ENCODE measurements at places on chromosomes 4 and X.
A peak's percentile ranks its signal among the peaks of the same experiment; 100 is the strongest.

GRCh38 chrX:74372272-74372671 lies 49.0 kb upstream of the SLC16A2 start:
- DNase-seq: no peak

- DNase-seq: no peak
These were observed 54.3 kb downstream of the CHRDL1 start for GRCh38 chrX:110741213-110741796.

DNA sequence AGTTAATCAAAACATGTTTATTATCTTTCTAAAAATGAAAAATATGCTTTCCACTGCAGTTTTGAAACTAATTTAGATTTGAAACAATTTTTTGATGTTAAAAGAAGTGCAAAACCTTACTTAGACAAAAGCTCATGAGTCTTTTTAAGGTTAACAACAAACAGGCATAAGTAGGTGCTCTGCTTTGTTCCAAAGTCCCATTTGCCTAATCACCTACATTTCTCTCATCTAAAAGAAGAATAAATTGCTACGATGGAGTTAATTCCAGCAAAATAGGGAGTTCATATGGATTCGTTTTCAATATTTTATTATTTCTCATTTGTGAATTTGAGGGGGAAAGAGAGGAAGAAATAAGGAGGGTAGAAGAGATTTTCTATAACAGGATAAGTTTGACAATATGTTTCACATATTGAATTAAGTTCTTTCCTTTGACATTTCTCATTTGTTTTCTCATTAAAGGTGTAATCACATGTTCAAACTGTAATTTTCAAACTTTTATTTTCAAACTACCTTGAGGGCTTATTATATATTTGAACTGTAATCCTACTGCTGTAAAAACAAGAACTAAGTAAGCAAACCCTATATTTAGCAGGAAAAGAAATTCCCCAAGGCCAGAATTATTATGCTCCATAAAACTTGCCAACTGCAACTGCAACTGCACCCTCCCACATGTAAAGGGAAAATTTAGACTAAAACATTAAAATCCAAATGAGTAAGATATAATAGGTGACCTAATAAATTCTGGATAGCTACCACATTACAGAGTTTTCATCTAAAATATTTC lies 9.6 kb upstream of the SLC39A8 start:
- no peak for DNase-seq

DNA sequence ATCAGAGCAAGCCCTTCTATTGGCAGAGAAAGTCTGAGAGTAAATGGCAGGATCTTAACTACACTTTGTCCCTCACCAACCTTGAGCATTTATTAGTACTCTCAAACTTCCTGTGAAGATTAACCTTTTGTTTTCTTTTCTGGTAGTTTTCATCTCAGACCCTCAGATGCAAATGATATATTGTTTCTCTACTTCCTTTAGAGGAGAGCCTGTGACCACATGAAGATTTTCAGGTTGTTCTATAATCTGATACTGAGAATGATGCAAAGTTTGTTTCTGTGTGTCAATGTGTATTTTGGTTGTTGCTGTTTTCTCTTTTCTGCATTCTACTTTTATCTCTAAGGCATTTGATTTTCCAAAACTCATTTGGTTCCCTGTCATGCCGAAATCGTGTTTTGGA lies 165.8 kb upstream of the CYSLTR1 start:
- DNase-seq: no peak

DNA sequence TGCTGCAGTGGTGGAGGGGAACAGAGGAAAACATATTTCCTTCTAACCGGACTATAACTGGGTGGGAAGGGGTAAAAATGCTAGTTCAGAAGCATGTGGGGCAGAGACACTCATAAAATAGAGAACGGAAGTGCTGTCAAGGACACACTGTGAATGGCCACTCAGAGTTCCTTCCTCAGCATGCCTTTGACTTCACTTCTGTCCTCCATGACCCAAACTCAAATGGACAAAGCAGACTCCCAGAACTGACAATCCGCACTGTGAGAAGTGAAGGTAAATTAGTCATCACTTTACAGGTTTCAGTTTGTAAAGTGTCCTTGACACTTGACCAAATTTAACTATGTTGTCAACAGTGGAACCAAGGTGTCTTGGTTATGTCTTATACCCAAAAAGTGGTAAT lies 30.2 kb upstream of the ELF2 start:
- no peak for DNase-seq

DNA sequence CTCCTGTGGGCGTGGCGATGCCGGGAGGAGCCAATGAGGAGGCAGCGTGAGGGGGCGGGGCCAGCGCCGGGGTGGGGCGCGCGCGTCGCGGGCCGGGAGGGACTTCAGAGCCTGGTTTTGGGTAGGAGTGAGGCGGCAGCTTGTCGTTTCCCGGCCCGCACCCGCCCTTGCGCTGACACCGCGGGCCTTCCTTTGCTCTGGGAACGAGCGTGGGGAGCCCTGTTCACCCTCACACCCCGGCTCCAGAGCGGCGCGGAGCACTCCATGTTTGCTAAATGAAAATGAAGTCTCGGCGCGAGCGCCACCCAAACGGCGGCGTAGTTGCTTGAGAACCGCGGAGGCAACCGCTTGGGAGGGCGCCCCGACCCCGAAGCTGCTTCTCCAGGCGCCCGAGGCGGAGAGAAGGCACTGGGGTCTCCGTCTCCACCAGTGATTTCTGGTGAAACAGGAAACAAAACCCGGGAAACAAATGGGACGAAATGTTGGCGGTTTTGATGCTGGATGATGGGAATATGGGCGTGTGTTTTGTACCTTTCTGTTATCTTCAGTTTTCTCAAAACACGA lies 497 bp upstream of the GRPEL1 start:
- DNase-seq: no peak

DNA sequence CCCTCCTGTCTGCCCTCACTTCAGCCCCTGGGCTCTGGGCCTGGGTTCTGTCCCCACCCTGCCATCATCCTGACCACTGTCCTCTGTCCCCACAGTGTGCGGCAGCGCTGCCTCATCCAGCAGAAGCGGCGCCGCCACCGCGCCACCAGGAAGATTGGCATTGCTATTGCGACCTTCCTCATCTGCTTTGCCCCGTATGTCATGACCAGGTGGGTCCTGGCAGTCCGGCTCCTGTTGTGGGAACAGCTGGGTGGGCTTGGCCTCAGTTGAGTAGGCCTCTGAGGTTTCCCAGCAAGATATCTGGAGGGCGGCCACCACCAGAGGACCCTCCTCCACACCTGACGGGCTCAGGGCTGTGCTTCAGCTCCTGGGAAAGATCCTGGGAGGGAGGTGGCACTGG lies 2.2 kb downstream of the GPR78 start:
- no peak for DNase-seq

- DNase-seq: peak; percentile 59
These were observed at the start of gene ADGRA3 for GRCh38 chr4:22515888-22516541. ADGRA3 (minus strand) TSS chr4:22516066; CDS start chr4:22515784, 282 bp downstream.

GRCh38 chrX:145003443-145003842 lies 243.9 kb upstream of the SPANXN1 start:
- DNase-seq: no peak

GRCh38 chrX:123504047-123504446 lies 228.8 kb downstream of the THOC2 start:
- no peak for DNase-seq

DNA sequence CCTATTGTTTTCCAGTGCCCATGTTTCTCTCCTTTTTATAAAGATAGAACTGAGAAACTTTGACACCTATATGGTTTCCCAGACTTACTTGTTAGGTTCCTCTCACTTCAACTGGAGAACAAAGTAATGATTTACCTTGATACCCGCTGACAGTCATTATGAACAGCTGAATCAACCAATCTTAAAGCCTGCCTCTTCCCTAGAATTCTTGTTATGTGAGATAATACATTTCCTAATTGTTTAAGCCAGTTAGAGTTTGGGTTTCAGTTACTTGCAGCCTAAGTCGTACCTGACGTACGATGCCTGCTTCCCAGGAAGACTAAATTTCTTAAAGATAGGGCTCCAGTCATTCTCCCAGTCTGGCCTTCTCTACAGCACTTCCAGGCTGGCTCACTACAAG lies 97.3 kb downstream of the SHROOM4 start:
- no peak for DNase-seq

DNA sequence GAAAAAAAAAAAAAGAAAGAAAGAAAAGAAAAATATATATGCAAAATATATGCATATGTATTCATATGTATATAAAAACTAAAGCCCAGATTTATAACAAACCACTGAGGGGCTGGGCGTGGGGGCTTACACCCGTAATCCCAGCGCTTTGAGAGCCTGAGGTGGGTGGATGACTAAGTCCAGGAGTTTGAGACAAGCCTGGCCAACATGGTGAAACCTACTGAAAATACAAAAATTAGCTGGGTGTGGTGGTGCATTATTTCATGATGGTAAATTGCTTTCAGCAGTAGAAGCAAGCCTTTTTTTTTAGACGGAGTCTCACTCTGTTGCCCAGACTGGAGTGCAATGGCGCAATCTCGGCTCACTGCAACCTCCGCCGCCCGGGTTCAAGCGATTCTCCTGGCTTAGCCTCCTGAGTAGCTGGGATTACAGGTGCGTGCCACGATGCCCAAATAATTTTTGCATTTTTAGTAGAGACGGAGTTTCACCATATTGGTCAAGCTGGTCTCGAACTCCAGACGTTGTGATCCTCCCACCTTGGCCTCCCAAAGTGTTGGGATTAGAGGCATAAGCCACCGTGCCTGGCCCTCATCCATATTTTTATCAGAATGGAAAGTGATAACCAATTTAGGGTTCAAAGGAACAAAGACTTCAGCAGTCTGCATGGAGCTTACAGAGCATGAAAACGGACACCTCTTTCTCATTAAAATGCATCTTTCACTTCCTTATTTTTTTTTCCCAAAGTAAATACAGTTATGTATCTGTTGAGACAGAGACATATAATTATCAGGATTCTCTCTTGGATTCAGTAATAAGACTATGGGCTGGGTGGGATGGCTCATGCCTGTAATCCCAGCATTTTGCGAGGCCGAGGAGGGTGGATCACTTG lies 27.7 kb upstream of the MOB1B start:
- no peak for DNase-seq
